Dermis microvascular lymphatic vessel endothelial cell (primary cell): ENCODE measurements at places on chromosomes 1 and 21. TPM values are rescaled to one million over a fixed set of nuclear protein-coding genes. Genes with fewer than 3 reads are reported as not detected.

- no peak for DNase-seq
These were observed 4.9 kb downstream of the MACO1 start for GRCh38 chr1:25435397-25436108.

DNA sequence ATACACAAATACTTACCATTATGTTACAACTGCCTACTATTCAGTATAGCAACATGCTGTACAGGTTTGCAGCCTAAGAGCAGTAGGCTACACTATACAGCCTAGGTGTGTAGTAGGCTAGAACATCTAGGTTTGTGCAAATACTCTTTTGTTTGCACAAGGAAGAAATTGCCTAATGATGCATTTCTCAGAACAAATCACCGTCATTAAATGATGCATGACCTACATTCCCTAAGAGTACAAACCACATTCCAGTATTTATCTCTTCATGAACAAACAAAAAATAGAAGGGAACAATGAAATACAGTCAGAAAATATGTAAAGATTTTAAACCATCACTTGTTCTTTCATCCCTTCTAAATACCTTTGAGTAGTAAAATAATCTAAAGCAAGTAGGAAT lies 109.7 kb upstream of the HP1BP3 start:
- no peak for DNase-seq

DNA sequence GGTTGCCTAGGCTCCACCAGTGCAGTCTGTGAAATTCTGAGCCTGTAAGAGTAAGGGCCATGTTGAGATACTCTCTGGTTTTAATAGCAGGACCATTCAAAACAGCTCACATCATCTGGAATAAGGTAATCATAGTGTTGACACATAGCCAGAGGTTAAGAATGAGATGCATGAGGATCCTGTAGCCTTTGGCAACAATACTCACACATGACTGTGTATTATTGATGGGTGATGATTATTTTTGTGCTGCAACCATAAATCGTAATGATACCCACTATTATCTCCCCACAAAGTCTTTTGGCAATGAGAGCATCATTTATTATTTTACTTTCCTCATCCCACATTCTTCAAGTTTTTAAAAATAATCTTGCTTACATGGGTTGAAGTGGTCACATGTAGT lies 35.5 kb downstream of the KCNK2 start:
- DNase-seq = no peak

NEXN gene
- total RNA-seq = 0.77 and 1.1 TPM in 2 replicates

AGT gene
- not detected in 2 replicates for total RNA-seq

GRCh38 chr1:56617141-56617540 lies 28.0 kb upstream of the PRKAA2 start:
- DNase-seq = no peak

YIPF1 gene
- 11.6 and 15.3 TPM in 2 replicates for total RNA-seq

TSSK3 gene
- total RNA-seq = 0.13 and 0.26 TPM in 2 replicates

GRCh38 chr21:28299946-28300345 lies 692.7 kb downstream of the LTN1 start:
- no peak for DNase-seq
